ENCODE measurements at places on chromosomes 3 and 15.
A peak's percentile ranks its signal among the peaks of the same experiment; 100 is the strongest.

DNA sequence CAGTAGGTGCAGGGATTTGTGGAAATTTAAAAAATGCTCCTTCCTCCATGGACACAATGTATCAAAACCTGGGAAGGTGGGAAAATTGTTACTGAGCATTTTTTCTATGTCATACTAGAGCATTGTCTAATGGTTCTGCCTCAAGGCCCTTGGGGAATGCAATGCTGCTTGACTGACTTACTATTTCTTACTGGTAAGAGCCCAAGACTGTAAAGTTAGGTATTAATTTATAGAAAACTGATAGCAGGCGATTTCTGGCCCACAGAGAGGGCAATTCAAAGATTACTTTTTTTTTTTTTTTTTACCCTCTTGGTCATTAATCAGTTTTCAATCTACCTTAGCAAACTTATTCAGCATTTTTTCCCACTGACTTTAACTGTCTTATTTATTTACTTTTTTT is 38.5 kb upstream of the MRPL3 start:
- no peak for DNase-seq

- DNase-seq: no peak
These were observed 60.0 kb downstream of the NR1I2 start for GRCh38 chr3:119841808-119842471.

DNA sequence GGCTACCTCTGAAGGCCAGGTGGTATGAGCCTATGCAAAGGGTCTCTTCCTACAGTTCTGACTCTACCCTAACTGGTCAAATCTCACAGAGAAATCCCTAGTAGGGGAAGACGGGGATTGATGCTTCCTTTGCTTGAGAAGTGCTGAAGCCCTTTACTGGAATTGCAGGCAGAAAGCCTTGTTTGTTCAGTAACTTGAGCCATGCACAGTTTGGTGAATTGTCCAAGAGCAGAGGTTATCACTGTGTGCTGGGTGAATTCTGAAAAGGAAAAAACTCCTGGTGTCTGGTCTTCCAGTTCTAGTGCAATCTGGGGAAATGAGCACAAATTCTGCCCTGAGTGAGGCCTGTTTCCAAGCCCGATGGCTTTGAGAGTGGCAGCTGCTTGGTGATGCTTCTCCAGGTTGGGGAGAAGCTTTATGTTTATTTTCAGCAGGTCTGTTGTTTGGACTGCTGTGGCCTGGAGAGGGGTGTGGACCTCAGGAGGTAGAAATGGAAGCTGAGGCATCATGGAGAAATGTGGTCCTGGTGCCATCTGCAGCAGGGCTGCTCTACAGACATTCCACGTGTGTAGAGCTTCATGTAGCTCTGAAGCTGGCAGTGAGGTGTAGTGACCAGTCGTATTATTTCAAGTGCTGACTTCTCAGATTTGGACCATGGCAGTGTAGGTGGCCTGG is 60.9 kb downstream of the ARNT2 start:
- no peak for DNase-seq

DNA sequence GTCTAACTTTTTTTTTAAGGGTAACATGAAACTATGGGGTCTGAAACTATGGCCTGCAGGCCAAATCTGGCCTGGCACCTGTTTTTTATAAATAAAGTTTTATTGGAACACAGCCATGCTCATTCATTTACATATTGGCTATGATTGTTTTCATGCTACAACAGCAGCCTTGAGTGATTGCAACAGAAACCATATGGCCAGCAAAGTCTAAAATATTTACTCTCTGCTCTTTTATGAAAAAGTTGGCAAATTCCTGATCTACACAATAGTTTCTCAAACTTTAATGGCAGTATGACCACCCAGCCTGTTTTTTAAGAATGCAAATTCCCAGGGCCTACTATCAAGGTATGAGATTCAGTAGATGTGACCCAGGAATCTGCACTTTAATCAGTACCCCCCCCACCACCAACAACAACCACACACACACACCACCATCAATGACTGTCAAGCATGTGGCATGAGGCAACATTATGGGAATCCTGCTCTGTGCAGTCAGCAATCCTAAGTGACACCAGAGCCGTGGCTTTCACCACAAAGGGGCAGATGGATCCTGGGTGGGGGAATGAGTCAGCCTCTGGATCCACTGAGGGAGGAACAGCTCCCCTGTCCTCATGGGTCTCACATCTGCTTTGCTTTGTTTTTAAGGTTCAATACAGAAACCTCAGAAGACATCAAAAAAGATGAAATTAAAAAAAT is 142.8 kb downstream of the NTRK3 start:
- DNase-seq: no peak

GRCh38 chr15:36926427-36926825 is 173.9 kb downstream of the MEIS2 start:
- no peak for DNase-seq

- DNase-seq: no peak
These were observed 14.6 kb downstream of the LRIG1 start for GRCh38 chr3:66486202-66486601.

- DNase-seq: no peak
These were observed 38.2 kb upstream of the GYG1 start for GRCh38 chr3:148953094-148953493.

DNA sequence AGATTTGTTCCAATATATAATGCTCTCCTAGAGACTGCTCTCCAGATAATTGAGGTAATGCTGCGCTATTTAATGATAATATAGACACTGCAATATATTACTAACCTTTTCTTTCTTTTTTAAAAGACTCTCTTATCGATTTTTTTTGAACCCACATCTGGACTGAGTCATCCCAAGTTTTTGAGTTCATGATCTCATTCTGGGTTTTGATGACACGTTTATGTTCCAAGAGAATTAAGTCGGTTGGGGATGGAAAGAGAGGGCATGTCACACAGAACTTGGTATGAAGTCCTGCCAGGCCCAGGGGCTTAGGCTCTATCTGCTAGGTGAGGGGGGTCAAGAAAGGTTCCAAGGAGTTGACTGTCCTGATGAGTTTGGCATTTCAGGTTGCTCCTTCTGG is 431.1 kb downstream of the MFSD1 start:
- DNase-seq: no peak

- DNase-seq: no peak
These were observed 92.7 kb downstream of the ASB7 start for GRCh38 chr15:100695048-100695447.

- no peak for DNase-seq
These were observed 55.5 kb upstream of the ADAMTS9 start for GRCh38 chr3:64743156-64743886.

DNA sequence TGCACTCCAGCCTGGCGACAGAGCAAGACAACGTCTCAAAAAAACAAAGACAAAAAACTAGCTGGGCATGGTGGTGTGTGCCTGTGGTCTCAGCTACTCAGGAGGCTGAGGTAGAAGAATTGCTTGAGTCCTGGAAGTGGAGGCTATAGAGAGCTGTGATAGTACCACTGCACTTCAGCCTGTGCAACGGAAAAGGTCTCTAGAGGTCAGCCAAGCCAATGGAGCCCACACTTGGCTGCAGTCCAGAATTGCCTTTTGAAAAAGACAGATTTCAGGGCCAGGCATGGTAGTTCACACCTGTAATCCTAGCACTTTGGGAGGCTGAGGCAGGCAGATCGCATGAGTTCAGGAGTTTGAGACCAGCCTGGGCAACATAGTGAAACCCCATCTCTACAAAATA is 8.4 kb upstream of the RBPMS2 start:
- DNase-seq: no peak

DNA sequence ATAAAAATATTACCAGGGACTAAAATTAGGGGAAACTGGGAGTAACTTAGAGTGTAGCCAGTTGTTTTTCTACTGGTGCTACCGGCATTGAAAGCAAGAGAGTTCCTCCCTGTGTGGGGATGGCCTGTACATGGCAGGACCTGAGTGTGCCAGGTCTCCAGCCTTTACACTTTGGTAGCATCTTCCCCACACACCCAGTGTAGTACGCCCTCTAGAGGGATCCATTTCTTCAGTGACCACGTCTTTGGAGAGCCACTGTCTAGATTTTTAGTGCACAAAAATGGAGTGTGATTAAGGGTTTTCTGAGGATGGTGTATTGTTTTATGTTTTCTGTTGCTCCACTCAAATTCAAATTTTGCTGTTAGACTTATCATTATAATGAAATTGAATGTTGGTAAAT is 507.0 kb upstream of the TPRG1 start:
- DNase-seq: peak; percentile 16

GRCh38 chr15:72200395-72201237 is 3.0 kb upstream of the GRAMD2A start:
- DNase-seq: no peak

DNA sequence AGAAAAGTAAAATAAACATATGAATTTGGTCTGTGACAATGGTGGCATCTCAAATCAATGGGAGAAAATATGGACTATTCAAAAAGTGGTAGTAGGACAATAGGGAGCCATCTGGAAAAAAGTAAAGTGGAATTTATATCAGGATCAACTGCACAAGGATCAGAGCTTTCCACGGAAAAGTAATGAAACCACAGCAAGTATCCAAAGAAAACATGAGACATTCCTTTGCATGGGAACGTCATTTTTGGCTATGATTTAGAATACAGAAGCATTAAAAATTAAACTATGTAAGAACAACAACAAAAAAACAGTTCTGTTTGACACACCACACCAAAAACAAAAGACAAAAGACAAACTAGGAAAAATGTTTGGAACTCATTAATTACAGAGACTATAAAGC is 18.7 kb downstream of the CRBN start:
- no peak for DNase-seq

DNA sequence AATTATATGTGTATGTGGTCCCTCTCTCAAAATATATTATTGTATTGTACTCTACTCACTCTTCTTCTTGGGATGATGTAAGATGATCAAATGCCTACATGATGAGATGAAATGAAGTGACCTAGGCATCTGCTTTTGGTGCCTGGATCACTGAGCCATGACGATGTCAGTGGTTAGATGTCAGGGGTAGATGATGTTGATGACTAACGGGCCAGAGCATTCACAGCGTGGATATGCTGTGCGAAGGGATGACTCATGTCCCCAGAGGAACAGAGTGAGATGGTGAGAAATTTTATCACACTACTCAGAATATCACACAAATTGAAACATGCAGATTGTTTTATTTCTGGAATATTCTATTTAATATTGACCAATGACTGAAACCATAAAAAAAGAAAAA is 233.9 kb upstream of the CADM2 start:
- no peak for DNase-seq

- no peak for DNase-seq
These were observed 207.7 kb downstream of the ATP10A start for GRCh38 chr15:25655207-25655948.

- DNase-seq: no peak
These were observed 1233.4 kb downstream of the ROBO2 start for GRCh38 chr3:78273326-78273725.

- DNase-seq: no peak
These were observed 15.6 kb downstream of the INSYN1 start for GRCh38 chr15:73737535-73737934.

DNA sequence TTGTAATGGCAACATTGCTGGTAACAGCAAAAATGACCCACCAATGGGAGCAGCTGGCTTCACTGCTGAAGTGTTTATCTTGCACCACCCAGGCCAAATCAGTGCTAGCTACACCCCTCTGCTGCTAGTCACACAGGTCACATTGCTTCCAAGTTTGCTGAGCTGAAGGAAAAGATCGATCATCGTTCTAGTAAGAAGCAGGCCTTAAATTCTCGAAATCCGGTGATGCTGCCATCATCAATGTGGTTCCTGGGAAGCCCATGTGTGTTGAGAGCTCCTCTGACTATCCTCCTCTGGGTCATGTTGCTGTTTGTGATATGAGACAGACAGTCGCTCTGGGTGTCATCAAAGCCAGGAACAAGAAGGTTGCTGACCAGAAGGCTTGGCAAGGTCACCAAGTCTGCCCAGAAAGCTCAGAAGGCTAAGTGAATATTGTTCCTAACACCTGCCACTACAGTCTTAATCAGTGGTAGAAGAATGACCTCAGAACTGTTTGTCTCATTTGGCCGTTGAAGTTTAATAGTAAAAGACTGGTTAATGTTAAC is 21.2 kb downstream of the TM4SF4 start:
- DNase-seq: no peak

- DNase-seq: peak; percentile 89
These were observed 33.7 kb upstream of the CD47 start for GRCh38 chr3:108124337-108125152.

- no peak for DNase-seq
These were observed 15.4 kb upstream of the KLF15 start for GRCh38 chr3:126372413-126373145.

DNA sequence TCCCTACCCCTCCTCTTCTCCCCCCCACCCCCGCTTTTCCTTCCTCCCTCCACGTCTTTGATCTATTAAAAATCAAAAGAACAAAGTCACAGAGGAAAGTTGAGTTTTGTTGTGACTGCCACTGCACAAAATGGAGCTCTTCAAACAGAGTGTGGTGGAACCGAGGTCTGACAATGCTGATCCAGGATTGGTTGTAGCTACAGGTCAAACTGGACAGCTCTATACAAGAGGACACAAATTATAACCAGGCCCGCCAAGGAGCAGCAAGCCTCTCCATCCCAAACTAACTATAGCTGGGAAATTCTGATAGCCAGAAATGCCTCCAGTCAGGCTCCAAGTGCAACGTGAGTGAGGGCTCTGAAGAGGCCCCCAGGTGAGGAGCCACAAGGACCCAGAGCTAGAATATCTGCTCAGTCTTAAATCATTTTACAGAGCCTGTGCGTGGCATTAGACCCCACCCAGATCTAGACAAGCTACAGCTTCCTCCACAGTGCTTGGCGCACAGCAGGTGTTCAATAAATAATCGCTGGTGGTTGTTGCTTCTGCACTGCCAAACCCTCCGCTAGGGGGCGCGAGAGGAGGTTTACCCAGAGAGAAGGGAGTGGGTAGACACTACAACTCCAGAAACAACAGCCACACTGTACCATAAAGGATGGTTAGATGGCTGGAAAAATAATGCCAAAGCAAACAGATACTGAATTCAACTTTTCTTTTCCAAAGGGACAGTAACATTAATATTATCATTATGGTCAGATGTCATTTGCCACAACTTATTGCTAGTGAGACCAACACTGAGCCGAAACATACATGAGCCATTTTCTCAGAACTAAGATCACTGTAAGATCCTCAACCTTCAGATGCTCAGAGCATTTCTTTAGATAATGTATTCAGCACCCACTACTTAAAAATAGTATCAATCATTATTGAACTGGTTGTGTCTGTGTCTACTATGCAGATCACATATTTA is 44.6 kb downstream of the ZIC4 start:
- DNase-seq: peak; percentile 65

DNA sequence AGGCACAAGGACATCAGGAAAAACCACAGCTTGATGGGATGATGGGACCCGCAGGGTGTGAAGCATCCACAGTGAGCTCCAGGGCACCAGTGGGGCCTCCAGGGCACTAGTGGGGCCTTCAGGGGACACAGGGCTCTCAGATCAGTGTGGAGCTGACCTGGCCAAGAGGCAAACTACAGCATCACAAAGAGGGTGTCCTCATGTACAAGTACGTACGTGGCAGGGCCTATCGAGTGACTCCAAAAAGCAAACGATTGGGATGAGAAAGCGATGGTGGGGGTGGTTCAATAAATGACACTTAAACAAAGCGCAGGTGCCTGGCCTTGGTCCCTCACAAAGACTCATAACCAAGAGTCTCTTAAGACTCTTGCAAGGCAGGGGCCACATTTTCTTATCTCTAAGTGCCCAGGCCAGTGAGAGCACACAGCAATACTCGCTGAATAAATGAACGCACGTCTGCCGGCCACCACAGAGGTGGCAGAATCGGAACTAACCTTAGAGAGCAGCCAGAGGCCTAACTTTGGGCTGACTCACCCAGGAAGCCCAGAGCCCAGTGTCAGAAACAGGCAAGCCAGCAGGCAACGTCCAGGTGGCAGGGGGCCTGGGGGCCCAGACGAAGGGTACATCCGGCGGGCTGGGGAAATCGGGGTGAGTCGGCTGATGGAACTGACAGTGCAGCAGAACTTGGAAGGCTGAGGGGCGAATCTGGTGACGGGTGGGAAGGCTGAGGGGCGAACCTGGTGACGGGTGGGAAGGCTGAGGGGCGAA is 8.7 kb downstream of the PCSK6 start:
- no peak for DNase-seq

Measured in activated CD4-positive, alpha-beta T cell treated with anti-CD3 and anti-CD28 coated beads, Interleukin-10, Interleukin-2, amounts not matched to agents 100 ng/mL and 50 ng/mL, durations not matched to agents 16 hours and 8 hours (primary cell).